A549 treated with CpdA at 1 μM for 4 hours (cell line): ENCODE measurements at places on chromosomes 5 and 9. TPM values are rescaled to one million over a fixed set of nuclear protein-coding genes. Genes with fewer than 3 reads are reported as not detected.

The TTLL11 gene
- total RNA-seq, result 3.2 to 4.6 TPM (median 4.0 TPM) in 5 replicates

The PNPLA7 gene
- 0.54 to 0.97 TPM (median 0.84 TPM) in 5 replicates for total RNA-seq

The GADD45G gene
- total RNA-seq, result 0.16 to 0.40 TPM (median 0.35 TPM) in 4 of 5 replicates, not detected in the other

The KCNN2 gene
- total RNA-seq, result 0.15 to 0.21 TPM (median 0.16 TPM) in 4 of 5 replicates, not detected in the other

The ADGRD2 gene
- 0.03 TPM in 1 of 5 replicates, not detected in the others for total RNA-seq

The SPATA31D4 gene
- not detected in 5 replicates for total RNA-seq

The PCDHGC4 gene
- total RNA-seq, result 0.02 to 0.15 TPM (median 0.05 TPM) in 3 of 5 replicates, not detected in the others
